ENCODE measurements at places on chromosomes 5 and 9.

DNA sequence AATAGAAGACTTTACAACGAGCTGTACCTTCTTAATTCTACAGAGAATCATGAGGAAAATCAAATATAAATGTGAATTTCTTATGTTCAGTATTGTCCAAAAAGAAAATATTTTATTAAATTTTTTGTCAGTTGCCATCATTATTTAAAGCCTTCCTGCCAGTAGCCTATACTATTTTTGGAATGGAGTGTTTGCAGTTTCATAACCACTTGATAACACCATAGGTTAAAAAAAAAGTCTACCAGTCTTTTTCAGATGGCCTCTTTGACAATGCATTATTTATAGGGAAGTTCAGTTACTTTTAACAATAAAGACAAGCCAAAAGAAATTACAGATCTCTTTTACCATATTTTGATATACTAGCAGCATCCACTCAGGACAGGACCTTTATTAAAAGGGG is 80.3 kb upstream of the CCDC152 start:
- DNase-seq = no peak

DNA sequence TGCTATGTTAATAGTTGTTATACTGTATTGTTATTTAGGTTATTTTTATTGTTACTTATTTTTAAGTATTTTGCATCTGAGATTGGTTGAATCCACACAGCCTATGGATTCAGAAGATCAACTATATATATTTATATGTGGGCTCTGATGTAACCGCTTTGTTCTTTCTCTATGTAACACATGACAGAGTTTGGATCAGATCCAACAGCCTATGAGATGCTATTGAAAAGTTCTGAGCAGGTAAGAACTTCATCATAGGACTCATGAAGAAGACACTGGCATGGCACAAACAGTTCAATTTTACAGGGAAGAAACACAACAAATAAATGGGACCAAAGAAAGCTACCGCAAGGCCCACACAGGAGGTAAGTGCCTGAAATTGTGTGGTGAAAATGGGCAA is 93.4 kb downstream of the GNAQ start:
- DNase-seq = no peak

DNA sequence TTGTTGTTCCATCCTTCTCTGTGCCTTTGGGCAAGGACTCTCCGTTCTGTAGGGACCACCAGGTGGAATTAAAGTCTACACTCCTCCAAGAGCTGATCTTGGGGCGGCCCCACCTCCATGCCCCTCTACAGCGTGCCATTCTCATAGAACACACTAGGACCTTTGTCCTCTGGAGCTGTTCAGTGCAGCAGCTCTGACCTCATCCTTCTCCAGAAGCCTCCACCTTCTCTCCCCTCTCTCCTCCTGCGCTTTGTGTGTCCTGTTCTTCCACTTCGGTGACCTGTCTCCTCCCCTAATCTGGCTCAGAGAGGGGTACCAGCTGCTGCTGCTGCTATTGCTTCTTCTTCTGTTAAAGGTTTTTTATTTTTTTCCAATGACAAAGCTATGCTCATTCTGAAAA is 1.8 kb upstream of the MACROH2A1 start:
- no peak for DNase-seq

- no peak for DNase-seq
Observed at GRCh38 chr5:36363744-36364143, 62.0 kb upstream of the RANBP3L start.

DNA sequence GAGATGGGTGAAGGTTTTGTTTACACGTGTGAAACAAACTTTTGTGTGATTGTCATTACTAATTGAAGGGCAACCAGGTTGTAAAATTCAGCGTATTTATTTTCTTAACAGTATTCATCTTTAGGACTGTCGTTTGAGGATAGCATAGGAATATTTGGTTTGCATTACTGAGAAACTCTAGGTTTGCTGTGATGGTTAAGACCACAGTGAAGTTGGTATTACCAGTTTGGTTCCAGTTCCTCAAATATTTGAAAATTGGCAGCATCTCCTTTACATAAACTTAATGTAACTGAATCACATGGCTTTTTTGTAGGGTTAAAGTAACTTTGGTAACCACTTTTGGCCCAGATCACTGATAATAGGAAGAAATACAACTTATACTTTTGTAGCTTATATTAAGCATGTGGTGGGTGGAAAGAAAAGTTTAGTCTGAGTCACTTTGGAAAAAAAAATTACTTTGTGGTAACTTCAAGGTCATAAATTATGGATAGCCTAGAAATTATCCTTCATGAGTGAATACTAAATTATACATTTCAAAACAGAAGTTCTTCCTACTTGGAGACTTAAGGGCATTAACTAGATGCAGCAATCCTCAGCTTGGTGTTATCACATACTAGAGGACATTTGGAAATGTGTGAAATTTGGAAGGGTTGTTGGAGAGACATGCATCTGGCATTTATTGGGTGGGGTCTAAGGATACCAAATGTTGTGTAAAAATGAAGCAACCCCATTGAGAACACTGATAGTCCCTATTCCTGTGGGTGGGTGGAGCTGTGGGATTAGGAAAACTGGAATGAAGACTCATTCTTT is 33.9 kb downstream of the G3BP1 start:
- no peak for DNase-seq

GRCh38 chr9:137836831-137837241 is 40.7 kb upstream of the CACNA1B start:
- DNase-seq = no peak

DNA sequence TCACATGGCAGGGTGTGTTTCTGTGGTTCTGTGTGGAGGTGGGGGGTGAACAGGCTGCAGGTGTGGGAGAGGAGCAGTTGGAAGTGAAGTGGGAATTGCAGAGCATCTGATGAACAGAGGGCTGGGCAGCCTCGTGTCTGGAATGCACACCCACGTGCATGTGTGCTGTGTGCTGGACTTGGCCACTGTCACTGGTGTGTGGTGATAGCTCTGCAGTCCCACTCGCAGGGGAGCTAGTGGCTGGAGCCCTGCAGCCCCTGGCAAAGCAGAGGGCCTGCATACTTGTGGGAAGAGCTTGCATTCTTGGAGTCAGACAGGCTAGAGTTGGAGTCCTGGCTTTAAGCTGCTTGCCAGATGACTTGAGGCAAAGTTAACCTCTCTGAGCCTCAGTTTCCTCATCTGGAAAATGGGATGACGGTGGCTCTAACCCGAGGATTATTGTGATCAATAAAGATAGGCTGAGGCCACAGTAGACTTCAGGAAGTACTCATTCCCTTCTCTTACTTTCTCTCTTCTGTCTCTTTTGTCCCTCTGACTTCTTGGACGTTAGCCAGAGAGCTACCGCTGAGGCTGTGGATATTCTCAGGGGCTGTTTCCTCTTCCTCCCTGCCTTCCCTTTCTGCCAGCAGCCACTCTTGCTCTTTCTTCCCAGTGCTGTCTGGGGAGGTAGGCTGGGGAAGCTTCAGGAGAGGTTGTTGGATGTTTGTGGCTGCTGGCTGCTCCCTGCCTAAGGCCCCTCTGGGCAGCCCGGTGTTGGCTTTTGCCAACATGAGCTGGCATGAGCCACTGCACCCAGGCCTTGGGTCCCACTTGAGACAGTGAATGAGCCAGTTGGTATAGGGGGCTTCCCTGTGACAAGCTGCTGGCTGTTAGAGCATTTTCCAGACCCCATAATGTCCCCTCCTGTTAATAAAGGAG is 18.3 kb downstream of the PSAT1 start:
- no peak for DNase-seq

- DNase-seq = no peak
Observed at GRCh38 chr9:94912700-94913249, 186.3 kb downstream of the AOPEP start.

- no peak for DNase-seq
Observed at GRCh38 chr5:95621839-95622629, 2.1 kb downstream of the GPR150 start.
